DND-41 (cell line): ENCODE measurements at places on chromosomes 1 and 21.

GRCh38 chr21:34983680-34984086 is 65.4 kb downstream of the RUNX1 start:
- peaks cover 89% of the 10 kb centered on the region for H3K36me3 ChIP-seq
- no peaks in the 10 kb centered on the region for H3K27me3 ChIP-seq
- H3K4me3 ChIP-seq = no peak overlapping the region
- peak overlapping the region; percentile 76 for H3K27ac ChIP-seq

GRCh38 chr1:2269193-2269921 is 41.2 kb downstream of the SKI start:
- H3K4me3 ChIP-seq = no peak overlapping the region
- H3K4me1 ChIP-seq = 0 out of 2 replicates have a peak, but pooled peaks cover 2% of the 10 kb centered on the region
- DNase-seq = no peak
- no peaks in the 10 kb centered on the region for H3K27me3 ChIP-seq

- no peak overlapping the region for H3K4me3 ChIP-seq
- H3K4me1 ChIP-seq = no peaks in the 10 kb centered on the region
- H3K27me3 ChIP-seq = peaks cover 5% of the 10 kb centered on the region
Observed at GRCh38 chr1:232149287-232150201, 480.4 kb downstream of the SIPA1L2 start.

DNA sequence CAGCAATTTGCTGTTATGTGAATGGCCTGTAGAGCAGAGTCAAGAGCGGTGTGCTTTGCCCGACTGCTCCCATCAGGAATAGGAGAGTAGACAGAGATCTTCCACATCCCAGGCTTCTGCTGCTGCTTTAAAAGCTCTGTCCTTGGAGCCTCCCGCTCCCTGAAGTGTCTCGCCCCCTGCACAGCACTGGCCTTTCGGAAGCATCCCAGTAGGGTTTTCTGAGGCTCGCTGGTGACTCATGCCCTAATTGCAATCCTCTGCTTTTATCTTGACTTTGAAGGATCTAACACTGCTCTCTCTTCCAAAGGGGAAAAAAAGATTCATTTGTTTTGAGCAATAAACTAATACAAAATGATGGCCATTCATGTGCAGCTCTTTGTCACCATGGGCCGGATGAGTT is 13.3 kb upstream of the CD101 start:
- H3K27ac ChIP-seq = no peak overlapping the region; the same call in 1 of the 2 replicates
- no peak overlapping the region for H3K4me3 ChIP-seq
- no peaks in the 10 kb centered on the region for H3K36me3 ChIP-seq
- no peak for DNase-seq

GRCh38 chr21:21028275-21028820 is 30.1 kb downstream of the NCAM2 start:
- no peak for DNase-seq
- H3K4me3 ChIP-seq = no peak overlapping the region
- H3K27ac ChIP-seq = no peak overlapping the region
- H3K4me1 ChIP-seq = no peaks in the 10 kb centered on the region

DNA sequence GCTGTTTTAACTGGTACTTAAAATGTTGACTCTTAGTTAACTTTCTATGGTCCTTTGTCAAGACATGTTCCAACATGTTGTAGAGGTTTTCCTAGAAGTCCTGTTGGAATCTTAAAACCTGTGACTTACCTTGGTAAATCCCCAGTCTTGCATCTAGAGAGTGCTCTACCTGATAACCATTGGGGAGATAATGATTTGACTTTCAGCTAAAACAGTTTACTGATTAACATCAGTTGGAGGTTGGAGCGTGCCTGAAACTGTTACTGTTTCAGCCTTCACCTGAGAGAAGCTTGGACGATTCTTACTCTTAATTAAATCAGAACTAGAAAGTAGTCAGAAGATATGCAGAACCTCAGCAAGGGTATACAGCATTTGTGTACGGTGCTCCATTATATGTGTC is 8.8 kb downstream of the MDM4 start:
- no peak overlapping the region for H3K4me3 ChIP-seq
- no peak for DNase-seq
- H3K27ac ChIP-seq = peak overlapping the region; percentile 57; the same call in 1 of the 2 replicates
